ENCODE measurements at places on chromosomes 5 and 9.

DNA sequence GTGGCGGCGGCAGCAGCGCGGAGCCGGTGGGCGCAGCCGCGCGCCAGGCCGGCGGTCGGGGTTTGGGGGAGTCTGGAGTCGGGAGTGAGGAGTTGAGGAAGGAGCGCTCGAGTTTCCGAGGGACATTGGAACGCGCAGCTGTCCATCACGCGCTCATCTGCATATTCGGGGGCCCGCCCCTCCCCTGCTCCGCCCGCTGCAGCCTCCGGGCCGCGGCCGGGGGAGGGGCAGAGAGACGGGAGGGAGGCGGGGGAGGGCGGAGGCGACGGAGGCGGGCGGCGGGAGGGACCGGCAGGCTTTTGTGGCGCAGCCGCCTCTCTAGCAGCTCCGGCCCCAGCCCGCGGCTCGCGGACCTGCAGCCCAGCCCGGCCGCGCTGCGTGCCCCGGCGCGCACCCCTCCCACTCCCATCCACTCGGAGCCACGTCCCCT, at the start of gene IRX2:
Gene IRX2, minus strand, starts transcription at position 86 of the 430 bp plus-strand sequence. CDS start 264 bp downstream, outside the sequence.
- no peak for DNase-seq

DNA sequence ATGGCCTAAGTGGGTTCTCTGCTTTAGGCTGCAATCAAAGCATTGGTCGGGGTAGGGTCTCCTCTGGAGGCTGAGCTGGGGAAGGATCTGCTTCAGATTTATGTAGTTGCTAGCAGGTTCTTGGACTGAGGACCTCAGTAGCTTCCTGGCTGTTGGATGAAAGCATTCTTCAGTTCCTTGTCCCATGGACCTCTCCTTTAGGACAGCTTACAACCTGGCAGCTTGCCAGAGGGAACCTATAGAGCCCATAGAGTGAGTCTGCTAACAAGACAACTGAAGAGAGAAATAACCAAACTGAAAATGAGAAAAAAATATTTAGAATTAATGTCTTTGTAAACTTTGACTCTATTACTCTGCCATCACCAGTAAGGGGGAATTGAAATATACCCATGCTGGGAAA, 12.4 kb downstream of the MRPS30 start:
- no peak for DNase-seq

DNA sequence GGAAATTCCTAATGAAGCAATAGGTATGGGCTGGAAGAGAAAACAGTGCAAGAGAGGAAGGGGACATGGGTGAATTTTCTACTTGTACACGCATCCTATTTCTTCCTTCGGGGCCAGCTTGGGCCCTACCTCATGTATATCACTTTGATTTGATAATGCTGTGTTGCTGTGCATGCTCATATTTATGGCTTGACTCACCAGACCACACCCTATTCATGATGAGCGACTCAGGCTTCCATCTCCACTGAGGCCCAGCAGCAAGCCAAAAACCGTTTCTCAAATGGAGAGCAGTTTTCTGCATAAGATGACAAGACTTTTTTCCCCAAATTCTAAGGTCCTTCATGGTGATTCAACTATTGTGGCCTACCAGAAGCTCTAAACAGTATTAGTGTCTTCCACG, 2039.1 kb upstream of the CDH9 start:
- DNase-seq = no peak

DNA sequence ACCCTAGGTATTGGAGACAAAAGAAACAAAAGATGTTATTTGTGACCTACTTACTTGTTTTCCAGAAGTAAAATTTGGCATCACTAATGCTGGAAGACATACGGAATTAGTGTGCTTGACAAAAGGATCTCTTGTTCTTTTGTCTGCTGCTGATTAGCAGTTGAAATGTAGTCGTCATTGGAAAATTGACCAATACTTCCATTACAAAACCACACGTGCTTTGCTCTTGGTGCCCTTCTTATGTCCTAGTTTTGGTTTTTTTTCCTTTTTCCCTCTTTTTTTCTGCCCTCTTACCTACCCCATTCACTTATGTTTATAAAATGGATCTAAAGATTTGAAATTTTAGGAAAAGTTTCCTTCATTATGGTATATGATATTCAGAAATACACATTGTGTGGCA, 197.4 kb downstream of the FER start:
- DNase-seq = no peak

GRCh38 chr5:14395411-14395810, 186.2 kb upstream of the OTULINL start:
- no peak for DNase-seq

Data from HCEC 1CT (cell line).